Right renal pelvis (tissue), 4 donors: ENCODE measurements at places on chromosomes 3 and 15. TPM values are rescaled to one million over a fixed set of nuclear protein-coding genes. Genes with fewer than 3 reads are reported as not detected.

DNA sequence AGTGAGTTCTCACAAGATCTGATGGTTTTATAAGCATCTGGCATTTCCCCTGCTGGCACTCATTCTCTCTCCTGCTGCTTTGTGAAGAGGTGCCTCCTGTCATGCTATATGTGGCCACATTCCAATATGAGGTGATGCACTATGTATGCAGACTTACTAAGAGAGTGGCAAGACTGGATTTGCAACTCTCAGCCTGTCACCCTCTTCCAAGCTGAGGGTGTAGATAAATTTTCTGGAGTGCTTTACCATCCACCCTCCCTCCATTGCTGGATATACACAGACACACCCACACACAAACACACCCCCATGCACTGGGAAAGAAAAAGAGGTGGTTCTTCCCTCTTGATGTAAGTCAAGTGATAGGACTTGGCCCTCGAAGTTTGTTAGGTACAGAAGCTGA, 30.2 kb upstream of the CHMP2B start:
- DNase-seq = no peak

GRCh38 chr15:42165106-42165505, 8.7 kb upstream of the PLA2G4F start:
- no peak for DNase-seq

Gene VIPR1
- 2.5 TPM for polyA plus RNA-seq

Gene USP50
- 1.3 TPM for polyA plus RNA-seq

Gene SLC28A2
- polyA plus RNA-seq = 0.45 TPM
